ENCODE measurements at places on chromosomes 3 and 15.

DNA sequence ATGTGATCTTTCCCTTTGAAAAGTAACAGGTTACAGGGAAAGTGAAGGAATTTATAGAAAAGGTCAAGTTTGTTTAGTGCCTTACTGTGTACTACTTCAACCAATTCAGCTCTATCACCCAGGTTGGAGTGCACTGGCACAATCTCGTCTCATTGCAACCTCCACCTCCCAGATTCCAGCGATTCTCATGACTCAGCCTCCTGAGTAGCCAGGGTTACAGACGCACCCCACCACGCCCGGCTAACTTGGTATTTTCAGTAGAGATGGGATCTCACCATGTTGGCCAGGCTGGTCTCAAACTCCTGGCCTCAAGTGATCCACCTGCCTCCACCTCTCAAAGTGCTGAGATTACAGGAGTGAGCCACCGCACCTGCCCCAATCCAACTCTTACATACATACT, 279.7 kb downstream of the ZBTB20 start:
- DNase-seq, result no peak

GRCh38 chr3:127734754-127735473, 62.2 kb downstream of the ABTB1 start:
- DNase-seq, result no peak

GRCh38 chr3:176650478-176650877, 546.8 kb downstream of the TBL1XR1 start:
- DNase-seq, result no peak

DNA sequence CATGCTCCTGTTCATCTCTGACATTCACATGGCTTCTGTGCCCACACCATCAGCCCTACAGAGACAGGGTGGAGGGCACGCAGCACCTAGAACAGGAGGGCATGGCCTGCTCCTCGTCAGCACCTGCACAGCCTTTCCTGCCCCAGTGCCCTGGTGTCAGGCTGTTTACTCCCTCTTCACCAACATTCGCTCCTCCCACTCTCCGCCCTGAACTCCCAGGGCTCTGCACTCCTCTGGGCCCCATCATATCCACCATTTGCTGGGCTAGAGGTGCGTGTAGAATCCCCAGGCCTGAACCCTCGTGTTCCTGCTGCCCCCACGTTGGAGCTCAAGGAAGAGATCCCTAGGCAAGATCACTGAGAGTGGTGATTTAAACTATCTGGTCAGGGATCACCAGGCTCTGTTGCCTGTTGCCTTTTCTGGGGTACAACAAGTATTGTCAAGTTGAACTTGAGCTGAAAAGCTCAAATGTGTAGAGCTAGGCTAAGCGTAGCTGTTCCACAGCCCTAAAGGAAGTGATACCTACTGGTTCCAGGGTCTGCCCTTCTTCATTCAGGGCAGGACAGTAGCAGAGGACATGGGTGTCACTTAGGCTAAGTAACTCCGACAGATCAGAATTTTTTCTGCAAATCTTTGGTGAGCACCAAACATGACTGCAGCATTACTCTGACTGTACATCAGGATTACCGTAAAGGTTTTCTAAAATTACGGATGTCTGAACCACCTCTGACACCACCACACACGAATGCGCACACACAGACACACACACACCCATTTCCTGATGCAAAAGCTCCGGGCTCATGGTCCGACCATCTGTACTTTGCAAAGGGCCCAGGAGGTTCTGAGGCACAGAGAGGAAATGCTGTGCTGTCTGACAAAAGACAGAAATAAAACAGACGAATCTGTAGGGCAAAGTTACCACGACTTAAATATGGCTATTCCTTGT, 43.7 kb upstream of the GNB5 start:
- no peak for DNase-seq

DNA sequence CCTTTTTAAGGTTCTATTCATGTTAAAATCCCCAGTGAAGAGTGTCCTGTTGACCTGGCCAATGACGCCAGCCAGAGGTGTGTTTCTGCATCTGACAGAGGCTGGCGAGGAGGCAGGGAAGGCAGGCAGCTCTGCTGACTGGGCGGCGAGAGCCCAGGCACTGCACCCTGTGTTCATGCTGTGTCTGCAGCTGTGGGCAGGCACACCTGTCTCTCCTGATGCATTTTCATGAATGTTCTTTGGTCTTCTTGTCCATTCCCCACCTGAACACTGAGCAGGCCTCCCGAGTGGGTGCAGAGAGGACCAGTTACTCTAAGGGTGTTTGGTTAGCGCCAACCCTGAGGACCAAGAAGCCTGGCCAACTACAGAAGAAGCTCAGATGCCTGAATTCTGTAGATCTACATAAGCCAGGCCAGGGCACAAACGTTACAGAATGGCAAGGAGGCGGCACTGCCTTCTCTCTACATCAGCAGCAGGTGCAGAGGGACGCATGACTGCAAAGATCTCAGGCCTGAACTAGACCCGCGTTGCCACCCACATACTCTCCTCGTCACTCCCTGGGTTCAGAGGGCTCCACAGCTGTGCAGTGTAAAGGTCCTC, 233.7 kb downstream of the OCA2 start:
- DNase-seq, result no peak

- no peak for DNase-seq
These were observed 8.4 kb upstream of the PPP1R2 start for GRCh38 chr3:195551381-195551978.
